ENCODE measurements at places on chromosomes 6 and 20.

GRCh38 chr6:8391934-8392333 lies 43.4 kb downstream of the SLC35B3 start:
- DNase-seq, result no peak

GRCh38 chr6:147392917-147393625 lies 115.4 kb upstream of the SAMD5 start:
- DNase-seq, result no peak

GRCh38 chr6:170212956-170213636 lies 77.8 kb downstream of the DLL1 start:
- no peak for DNase-seq

DNA sequence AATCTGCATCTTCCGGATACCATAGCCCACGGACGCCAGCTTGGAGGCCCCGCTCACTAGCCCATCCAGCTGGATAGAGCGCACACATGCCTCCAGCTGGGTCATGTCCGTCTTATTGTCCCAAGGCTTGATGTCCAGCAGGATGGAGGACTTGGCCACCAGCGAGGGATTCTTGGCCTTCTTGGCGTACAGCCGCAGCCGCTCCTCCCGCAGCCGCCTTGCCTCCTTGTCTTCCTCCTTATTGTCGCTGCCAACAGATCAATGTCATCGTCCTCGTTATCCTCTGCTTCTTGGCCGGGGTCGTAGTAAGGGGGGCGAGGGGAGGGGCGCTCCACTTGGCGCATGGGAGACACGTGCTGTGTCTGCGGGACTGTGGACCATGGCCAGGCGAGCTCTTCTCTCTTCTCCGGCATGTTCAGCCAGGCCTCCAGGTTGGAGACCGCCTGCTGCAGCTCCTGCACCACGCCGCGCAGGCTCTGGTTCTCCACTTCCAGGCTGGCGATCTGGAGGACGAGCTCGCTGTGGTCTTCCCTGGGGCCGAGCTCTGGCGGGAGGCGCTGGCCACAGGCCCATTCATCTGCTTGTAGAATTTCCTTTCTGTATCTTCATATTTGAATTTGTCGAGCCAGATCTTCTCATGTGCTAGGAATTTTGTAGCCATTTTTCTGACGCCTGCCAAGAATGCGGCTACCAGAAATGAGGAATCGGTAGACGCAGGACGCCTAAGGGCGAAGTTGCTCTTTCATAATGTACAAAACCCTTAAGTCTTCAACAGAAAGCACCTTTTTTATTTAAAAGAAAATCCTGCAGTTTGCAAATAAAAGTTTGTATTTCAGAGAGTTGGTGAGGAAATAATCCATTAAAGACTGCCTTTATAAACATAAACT lies 60.1 kb upstream of the PTPRK start:
- no peak for DNase-seq

DNA sequence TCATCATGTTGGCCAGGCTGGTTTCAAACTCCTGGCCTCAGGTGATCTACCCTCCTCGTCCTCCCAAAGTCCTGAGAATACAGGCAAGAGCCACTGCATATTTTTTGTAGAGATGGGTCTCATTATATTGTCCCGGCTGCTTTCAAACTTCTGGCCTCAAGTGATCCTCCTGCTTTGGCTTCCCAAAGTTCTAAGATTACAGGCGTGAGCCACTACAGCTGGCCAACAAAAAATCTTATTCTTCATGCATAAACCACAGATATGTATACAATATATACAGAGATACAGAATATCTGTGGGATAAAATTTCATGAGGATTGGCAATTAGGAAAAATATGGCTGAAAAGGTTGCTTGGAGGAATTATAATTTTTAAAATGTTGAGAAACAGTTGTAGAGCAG lies 49.9 kb downstream of the SLC35A1 start:
- no peak for DNase-seq

DNA sequence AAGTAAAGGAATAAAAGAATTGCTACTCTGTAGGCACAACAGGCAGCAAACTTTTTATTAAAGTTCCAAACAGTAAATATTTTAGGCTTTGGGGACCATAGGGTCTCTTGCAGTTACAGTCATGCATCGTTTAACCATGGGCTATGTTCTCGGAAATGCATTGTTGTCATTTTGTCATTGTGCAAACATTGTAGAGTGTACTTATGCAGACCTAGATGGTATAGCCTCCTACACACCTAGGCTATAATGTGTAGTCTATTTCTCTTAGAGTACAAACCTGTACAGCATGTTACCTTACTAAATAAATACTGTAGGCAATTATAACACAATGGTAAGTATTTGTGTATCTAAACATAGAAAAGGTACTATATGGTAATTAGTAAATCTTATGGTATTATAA lies 54.7 kb downstream of the CDS2 start:
- no peak for DNase-seq

DNA sequence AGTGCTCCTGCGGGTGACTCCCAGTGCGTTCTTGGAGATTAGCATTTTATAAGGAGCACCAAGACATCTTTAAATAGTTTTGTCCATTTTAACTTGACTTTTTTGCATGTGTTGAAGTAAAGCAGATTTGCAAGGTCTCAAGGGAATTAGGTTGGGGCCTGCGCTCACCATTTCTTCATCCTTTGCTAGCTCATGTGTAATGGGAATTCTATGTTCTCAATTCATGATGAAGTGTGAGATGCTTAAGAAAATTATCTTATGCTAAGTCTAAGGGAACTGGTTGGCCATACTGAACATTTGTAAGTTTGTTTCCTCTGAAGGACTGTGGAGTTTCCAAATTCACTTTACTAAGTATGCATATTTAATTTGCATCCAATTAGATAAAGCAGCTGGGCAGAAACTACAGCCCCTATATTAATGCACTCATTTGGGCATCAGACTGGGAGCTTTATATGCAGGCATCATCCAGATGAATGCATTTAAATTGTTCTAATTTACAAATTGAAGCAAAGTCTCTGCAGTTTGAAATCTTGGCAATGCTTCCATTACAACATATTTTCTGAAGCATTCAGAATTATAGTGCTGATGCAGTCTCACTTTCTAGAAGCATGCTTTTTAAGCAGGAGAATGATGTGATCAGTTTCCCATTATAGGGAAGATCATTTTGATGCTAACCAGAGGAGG lies 108.3 kb upstream of the AKAP12 start:
- no peak for DNase-seq

DNA sequence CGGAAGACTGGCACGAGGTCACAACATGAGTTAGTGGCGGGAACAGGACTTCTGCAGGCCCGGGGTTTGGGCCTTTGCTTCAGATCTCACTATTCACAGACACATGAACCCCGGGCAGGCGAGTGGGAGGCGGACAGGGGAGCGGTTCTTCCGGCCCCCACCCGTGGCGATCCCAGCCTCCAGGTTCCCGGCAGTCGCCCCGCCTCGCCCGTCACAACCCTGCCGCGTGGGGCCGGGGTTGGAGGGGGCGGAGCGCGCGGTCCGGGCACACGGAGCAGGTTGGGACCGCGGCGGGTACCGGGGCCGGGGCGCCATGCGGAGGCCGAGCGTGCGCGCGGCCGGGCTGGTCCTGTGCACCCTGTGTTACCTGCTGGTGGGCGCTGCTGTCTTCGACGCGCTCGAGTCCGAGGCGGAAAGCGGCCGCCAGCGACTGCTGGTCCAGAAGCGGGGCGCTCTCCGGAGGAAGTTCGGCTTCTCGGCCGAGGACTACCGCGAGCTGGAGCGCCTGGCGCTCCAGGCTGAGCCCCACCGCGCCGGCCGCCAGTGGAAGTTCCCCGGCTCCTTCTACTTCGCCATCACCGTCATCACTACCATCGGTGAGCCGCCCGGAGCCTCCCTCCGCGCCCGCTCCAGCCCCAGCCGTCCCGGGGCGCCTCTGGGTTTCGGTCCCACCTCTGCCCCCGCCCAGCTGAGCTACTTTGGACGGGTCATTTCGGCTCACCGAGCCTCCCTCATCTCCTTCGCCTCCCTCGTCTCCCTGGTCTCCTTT lies at the start of gene KCNK15:
Gene KCNK15, plus strand, starts transcription at position 268 of the 769 bp plus-strand sequence. Its CDS starts 46 bp downstream, at position 314.
- no peak for DNase-seq

GRCh38 chr6:36592221-36592655 lies 1.9 kb upstream of the SRSF3 start:
- DNase-seq, result no peak

- no peak for DNase-seq
Measured at GRCh38 chr6:88365656-88366055, 199.5 kb upstream of the CNR1 start.

DNA sequence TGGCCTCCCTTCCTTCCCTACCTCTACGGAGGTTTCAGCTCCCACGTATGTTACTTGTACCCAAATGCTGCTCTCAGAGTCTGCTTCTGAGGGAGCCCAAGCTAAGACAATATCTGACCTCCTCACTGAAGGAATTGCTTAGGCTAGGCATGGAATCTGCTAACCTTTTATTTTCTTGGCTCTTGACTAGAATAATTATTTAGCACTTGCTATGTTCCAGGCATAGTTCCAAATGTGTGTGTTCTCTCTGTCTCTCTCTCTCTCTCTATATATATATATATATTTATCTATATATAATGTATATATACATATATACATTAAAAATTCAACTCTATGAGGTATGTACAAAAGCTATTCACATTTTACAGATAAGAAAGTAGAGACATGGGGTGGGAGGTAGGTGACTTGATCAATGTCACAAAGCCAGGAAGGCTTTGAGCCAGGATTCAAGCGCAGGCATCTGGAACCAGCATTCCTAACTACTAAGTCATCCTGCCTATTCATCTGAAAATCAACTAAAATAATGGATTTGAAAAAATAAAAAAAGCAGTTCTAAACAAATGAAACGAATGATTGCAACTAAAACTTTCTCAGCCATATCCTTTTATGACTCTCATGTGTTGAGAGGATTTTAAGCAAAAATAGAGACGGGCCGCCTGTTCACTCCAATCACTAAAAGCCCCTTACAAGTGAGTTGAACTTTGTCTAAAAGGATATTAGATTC lies 189.7 kb upstream of the JAG1 start:
- DNase-seq, result no peak

DNA sequence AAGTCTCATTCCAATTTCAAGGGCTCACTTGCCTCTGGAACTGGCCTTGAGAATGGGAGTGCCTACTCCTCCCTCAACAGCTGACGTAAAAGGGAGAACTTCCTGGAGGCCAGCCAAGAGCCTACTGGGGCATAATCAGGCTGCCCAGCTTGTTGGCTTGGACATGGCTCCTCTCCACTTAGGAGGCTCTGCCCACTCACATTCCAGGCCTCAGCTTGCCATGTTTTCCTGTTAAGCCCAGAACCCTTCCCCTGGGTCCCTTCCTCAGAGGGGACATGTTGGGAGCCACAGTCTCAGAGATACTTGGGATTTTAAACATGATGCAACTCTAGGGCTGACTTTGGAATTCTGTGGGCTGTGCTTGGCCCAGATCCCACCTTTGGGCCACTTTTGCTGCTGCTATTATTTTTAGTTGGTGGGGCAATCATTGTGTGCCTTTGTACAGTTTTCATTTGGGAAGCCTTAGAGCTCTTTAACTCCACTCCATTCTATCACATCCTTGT lies 31.5 kb upstream of the ADTRP start:
- peak; percentile 60 for DNase-seq

DNA sequence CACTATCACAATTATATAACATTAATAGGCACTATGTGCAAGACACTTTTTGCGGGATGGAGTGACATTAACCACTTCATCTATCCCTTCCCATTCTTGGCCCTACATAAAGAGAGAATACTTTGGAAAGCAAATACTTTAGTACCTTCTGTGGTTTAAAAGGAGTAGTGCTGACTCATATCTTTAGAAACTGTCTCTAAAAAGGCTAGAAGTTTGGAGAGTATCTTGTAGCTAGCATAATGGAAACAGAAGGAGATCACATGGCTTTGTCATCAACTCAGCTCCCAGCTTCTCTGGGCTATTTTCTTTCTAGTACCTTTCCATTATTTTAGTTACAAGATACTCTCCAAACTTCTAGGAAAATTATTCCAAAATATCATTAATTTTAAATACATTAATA lies 157.5 kb downstream of the ADGRG6 start:
- no peak for DNase-seq

- peak; percentile 74 for DNase-seq
Measured at GRCh38 chr6:3195695-3196497, 31.6 kb downstream of the TUBB2B start.

GRCh38 chr20:3763671-3764601 lies 3.6 kb downstream of the ADISSP start:
- DNase-seq, result no peak

- no peak for DNase-seq
Measured at GRCh38 chr6:44176762-44177509, 18.3 kb downstream of the CAPN11 start.

GRCh38 chr6:43702534-43703440 lies 15.2 kb upstream of the MRPS18A start:
- DNase-seq, result no peak

GRCh38 chr6:21828704-21829103 lies 235.2 kb downstream of the SOX4 start:
- no peak for DNase-seq

DNA sequence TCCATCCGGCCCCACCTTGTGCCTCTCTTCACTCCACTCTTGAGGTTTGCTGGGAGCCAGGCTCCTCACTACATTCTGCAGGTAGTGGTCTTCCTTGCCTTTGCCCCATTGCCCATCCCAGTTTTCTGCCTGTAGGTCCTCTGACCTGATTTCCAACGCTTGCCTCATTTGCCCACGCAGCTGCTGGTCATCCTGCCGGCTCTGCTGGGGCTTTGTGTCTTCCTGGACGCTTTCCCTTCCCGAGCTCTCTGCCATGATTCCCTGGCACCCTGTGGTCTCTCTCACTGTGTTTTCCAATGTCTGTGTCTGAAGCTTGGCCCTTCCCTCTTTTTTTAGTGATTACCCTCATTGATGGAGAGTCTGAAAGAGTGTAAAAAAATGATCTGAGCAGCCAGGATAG lies 451.6 kb downstream of the UTRN start:
- no peak for DNase-seq

DNA sequence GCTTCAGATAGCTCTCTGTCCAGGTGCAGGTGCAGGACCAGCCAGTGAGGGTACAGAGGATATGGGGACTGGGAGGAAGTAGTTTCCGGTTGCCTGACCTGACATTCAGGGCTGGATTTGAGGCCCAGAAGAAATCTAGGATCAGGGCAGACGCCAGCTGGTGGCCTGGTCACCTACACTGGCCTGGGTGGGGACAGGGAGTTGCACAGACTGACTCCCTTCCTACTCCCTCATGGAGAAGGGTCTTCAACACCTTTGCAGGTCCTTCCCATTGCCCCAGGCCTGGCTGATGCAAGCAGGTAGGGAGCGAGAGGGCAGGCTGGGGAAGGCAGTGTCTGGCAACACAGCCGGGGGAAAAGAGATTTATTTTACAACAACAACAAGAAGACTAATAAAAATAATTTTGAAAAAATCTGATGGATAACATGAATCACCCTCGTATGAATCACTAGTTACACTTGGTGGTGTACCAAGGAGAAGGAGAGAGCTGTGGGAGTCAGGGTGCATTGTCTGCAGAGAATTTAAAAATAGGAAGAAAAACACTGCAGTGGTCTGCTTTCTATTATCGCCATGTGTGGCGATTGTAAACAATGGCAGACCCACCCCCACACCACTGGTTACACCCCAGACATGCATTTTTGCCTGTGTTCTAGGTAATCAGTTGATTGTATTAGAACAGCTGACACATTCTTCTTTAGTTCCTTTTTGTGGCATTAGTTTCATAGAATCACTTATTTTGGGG lies 62.3 kb upstream of the SNX9 start:
- DNase-seq, result no peak

- DNase-seq, result no peak
Measured at GRCh38 chr6:49787176-49787575, at the start of gene PGK2. Gene PGK2, minus strand, starts transcription at chr6:49787285. Its CDS starts 98 bp downstream, at chr6:49787187.

GRCh38 chr20:7722564-7722963 lies 217.7 kb downstream of the HAO1 start:
- no peak for DNase-seq

Data from putamen (tissue), 1 donor.